Stimulated activated CD4-positive, alpha-beta T cell treated with anti-CD3 and anti-CD28 coated beads, Interleukin-15, amount 100 ng/mL, for 24 hours (primary cell): ENCODE measurements at places on chromosomes 11 and 22.

GRCh38 chr11:64976651-64977050, 4.7 kb upstream of the MAJIN start:
- no peak for DNase-seq

DNA sequence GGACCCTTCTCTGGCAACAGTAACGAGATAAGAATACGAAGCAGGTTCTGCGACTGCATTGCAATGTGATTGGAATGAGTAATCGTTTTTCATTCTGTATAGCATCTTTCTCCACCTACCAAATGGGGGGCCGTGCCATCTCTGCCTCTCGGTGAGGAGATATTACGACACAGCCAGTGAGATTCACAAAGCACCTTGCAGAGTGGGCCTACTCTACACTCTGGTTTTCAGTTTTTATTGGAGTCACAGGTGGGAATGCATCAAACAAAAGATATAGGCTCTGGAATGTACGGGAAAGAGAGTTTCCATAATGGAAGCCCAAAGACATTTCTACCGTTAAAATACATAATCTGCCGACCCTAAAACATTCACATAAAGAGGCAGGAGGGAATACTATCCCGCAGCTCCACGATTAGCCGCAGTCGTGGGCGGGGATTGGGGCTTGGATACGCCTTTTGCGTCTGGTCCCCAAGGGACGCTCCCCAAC, 423 bp upstream of the RTN3 start:
- peak; percentile 42 for DNase-seq

- DNase-seq: peak; percentile 92
Measured at GRCh38 chr22:36506637-36507517, at the start of gene FOXRED2. TSS of gene FOXRED2 (minus strand) at chr22:36507040. CDS start at chr22:36506422, 618 bp downstream.

DNA sequence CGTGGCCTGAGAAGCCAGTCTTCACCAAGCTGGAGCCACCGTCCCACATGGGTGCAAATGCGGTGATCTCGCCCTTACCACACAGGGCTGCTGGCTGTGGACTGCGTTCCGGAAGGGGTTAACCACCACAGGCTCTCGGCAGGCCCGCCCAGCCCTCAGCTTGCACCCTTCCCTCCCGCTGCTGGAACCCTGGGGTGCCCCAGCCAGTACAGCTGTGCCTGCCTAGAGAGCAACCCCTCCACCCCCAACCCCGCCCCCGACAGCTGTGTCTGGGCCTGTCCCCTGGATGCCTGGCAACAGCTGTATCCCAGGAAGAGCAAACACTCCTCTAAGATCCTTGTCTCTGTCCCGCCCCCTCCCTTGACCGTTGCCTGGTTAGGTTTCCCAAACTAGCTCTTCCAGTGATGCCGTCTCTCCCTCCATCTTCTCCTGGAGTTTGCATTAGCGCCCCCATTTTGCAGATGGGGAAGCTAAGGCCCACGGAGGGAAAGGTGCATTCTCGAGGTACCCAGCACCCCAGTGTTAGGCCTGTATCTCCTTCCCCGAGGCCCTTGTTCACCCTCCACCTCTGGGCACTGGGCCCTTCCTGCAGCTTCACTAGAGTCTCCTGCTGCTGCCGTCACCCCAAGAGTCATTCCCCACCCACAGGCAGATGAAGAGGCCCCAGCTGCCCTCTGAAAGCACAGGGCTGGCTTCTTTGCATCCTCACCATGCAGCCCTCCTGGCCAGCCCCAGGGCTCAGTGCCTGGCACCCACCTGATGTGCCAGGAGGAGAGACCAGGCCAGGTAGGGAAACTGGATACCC, 12.6 kb upstream of the COX8A start:
- DNase-seq: peak; percentile 15

GRCh38 chr11:57203359-57203758, 21.6 kb downstream of the LRRC55 start:
- no peak for DNase-seq

DNA sequence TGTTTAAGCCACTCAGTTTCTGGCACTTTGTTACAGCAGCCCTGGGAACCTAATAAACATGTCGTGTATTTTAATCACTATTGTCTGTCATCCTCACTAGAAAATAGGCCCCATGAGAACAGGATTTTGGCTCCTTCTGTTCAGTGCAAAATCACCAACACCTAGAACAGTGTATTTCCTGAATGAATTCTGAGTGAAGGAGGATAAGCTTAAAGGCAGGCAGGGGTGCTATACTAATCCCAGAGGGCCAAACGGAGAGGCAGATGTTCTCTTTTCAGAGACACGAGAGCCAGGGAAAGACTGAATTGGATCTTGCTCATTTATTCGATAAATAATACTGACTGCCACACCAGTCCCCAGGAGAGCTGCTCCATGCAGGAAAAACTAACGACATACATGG, 10.4 kb downstream of the SMCO4 start:
- no peak for DNase-seq

DNA sequence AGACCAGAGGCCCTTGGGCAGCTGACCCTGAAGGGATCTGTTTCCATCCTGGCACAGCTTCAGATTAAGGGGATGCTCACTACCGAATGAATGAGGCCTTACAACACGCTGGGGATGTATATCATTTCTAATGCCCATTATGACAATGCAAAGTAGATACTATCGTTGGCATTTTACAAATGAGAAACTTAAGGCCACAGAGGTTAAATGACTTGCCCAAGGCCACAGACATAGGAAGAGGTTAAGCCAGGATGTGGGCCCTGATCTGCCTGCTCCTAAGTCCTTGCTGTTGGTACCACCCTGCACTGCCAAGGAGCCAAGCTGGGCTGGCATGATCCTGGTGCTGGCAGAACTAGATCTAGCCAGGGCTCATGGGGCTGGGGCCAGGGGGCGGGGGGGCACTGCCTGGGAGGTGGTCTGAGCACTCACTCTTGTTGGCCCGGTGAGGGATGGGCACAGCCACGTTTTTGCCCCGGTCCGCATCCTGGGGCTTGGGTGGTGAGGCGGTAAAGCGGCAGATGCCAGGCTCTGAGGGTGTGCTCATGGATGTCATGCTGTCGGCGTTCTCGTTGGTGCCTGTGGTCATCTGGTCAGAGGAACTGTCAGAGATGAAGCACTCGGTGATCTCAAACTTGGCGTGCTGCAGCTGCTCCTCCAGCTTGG, 102.8 kb downstream of the CEP164 start:
- DNase-seq: no peak

GRCh38 chr11:114846416-114846791, 168.1 kb downstream of the NXPE2 start:
- DNase-seq: no peak

DNA sequence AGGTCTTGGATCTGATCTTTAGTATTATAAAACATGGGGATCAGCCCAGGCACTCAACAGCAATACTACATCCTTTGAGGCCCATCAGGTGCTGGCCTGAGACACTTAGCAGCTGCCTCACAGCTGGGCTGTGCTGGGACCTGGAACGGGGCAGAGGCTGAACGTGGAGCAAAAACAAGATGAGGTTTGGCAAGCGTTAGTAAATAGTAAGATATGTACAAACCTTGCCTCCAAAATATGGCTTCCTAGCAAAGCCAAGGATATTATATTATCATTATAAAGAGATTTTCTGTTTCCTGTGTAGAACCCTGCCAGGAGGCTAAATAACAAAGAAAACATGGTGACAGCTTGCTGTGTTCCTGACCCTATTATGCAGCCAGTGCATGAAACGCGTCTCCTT, 60.0 kb upstream of the SPON1 start:
- DNase-seq: no peak

- no peak for DNase-seq
Measured at GRCh38 chr11:68454767-68455166, 5.8 kb upstream of the PPP6R3 start.

GRCh38 chr11:83219095-83219494, 25.6 kb downstream of the ANKRD42 start:
- no peak for DNase-seq

- DNase-seq: no peak
Measured at GRCh38 chr11:6405052-6405667, 13.7 kb downstream of the APBB1 start.

- no peak for DNase-seq
Measured at GRCh38 chr11:13983081-13983751, 20.7 kb downstream of the SPON1 start.

DNA sequence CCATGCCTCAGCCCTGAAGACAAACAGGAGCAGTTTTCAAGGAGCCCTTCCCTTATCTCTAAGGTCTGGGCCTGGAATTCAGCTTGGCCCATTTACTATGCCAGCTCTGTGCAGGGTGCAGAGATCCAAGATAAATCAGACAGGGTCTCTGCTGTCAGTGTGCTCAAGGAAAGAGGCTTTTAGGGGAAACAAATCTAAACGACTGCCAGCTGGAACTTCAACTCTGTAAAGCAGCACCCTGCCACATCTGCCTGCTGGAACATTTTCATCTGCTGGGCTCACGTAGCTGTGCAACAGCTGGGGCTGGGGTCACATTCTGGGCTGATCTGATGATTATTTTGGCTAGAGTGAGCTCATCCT, 19.8 kb upstream of the EHF start:
- DNase-seq: no peak

DNA sequence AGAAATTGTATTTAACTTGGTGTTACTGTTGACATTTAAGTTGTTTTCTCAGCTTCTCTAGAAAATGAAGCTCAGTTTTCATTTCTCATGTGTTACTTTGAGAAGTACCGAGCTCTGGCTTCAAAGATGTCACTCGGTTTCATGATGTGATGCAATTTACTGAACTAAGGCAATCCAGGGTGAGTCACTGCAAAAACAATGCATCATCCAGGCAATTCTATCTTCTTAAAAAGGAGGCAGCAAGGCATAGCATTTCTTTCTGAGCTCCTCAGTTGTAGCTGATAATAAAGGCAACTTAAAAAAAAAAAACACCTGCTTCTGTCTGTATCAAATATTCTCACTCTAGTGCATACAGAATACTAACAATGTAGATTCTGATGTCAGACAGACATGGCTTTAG, 91.1 kb upstream of the KCNA4 start:
- DNase-seq: no peak

GRCh38 chr11:110087812-110088534, 5.2 kb upstream of the ZC3H12C start:
- no peak for DNase-seq

DNA sequence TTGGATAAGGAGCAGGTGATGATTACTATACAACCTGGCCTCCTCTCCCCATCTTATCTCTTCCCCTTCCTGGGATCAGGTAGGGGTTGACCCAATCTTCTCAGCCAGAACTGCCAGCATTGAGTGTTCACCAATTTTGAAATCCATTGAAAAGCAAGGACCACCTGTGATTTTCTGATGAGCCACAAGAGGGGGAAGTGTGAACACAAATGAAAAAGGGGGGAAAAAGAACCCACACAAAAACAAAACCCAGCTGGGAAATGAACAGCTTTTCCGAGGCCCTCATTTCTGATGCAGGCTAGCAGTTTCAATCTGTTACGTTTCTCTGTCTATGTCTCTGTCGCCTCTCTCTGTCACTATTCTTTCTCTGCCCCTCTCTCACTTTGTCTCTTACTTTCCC, 161.9 kb downstream of the INSC start:
- no peak for DNase-seq

GRCh38 chr22:36252754-36253522, at the start of gene APOL1:
TSS of gene APOL1 (plus strand) at chr22:36253133. CDS start at chr22:36254956, 1,823 bp downstream.
- peak; percentile 66 for DNase-seq

- DNase-seq: no peak
Measured at GRCh38 chr11:36974771-36975170, 376.7 kb upstream of the RAG2 start.

GRCh38 chr22:37607935-37608476, 628 bp upstream of the GGA1 start:
- no peak for DNase-seq
